GM13977 (cell line): ENCODE measurements at places on chromosomes 12 and 14.

- no peak for DNase-seq
Measured at GRCh38 chr12:104714369-104714768, 243.7 kb downstream of the SLC41A2 start.

DNA sequence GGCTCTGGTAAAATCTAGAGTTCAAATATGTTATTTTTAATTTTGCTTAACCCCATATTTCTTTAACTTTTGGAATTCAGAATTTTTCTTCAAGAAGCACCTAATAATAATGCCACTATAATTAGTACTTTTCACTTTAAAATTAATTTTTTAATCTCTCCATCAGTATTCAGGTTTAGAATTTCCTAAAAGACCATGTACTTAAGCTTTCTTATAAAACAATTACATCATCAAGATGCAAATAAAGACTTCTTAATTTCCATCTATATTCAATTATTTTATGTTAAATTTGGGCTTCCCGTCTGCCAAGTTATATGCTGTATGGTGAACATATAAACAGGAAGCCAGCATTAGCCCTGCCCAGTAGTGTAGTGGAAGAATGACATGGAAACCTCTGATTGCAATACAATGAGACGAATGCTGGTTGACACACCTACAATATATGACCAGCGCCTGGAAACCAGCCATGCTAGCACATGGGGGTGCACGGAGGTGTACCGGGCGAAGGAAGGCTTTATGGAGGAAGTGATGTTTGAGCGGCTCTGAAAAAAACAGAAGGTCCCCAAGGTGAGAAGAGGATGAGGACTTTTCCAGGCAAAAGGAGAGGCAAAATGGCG lies 82.2 kb downstream of the LLPH start:
- DNase-seq: no peak

GRCh38 chr14:90785471-90785870 lies 30.8 kb downstream of the TTC7B start:
- no peak for DNase-seq

- peak; percentile 2 for DNase-seq
Measured at GRCh38 chr12:46794593-46795190, 31.1 kb downstream of the SLC38A4 start.

GRCh38 chr14:104746934-104747481 lies 5.9 kb upstream of the SIVA1 start:
- no peak for DNase-seq

- DNase-seq: peak; percentile 12
Measured at GRCh38 chr12:18224745-18225144, 36.6 kb upstream of the PIK3C2G start.

DNA sequence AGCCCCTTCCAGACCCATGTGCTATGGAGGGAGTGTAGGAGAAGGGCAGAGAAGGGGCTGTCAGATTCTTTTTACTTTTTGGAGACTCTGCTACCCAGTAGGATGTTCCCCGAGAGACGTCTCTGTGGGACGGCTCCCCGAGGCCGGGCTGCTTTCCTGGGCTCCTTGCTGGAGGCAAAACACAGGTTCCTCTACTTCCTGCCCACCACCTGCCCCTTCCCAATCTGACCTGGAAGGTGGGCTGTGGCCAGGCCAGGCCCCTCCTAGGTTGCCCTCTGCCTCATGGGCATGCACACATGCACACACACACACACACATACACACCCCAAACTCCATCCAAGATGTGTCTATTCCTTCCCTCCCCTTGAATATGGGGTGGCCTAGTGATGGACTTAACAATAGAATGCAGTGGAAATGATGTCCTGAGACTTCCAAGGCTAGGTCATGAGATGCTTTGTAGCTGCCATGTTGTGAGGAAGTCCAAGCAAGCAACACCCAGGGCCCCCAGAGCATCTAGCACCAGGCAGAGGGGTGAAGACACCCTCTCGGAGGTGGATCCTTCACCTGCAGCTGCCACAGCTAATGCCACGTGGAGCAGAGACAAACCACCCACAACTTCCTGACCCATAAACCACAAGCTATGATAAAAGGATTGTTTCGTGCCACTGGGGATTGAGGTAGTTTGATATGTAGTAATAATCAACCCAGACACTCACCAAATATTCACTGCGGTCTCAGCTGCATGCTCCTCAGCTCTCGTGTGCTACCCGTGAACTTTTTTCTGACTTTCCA lies 1.6 kb upstream of the ASB2 start:
- DNase-seq: peak; percentile 60

DNA sequence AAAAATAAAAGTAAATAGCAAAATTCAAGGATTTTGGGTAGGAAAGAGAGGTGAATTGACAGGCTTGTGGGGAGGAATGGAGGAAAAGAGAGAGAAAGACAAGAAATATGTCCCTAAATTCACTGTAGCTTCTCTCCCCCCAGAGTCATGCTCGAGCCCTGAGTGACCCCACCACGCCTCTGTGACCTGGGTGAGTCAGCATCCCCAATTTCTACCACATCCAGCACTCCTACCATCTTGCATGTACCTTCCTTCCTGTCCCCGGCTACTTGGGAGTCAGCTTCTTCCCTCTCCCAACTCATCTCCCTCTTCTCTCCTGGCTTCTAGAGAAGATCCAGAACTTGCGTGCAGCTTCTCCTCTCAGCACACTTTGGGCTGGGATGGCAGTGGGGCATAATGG lies 9.8 kb downstream of the ZNF219 start:
- DNase-seq: no peak

GRCh38 chr14:97264516-97265230 lies 467.5 kb downstream of the VRK1 start:
- no peak for DNase-seq

GRCh38 chr14:68947802-68948201 lies 31.3 kb downstream of the ACTN1 start:
- DNase-seq: no peak

GRCh38 chr12:47813511-47814196 lies 6.0 kb downstream of the HDAC7 start:
- DNase-seq: peak; percentile 77

DNA sequence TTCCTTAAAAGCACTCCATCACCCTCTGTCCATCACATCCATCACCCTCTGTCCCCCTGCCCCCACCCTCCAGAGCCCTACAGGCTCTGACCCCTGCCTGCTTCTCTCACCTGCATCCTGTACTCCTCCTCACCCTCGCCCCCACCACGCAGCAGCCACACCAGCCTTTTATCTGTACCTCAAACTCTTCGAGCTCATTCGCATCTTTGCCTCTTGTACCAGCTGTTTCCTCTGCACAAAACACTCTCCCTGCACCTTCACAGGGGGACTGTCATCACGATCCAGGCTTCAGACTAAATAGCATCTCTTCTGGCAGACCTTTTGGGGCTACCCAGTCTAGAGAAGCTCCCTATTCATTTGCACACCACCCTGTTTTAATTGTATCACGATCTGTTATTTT lies 24.1 kb downstream of the TMEM229B start:
- no peak for DNase-seq

- no peak for DNase-seq
Measured at GRCh38 chr12:91219919-91220318, 37.3 kb upstream of the DCN start.

- DNase-seq: no peak
Measured at GRCh38 chr12:56894698-56895368, 39.4 kb downstream of the SDR9C7 start.

- DNase-seq: no peak
Measured at GRCh38 chr14:100362311-100362927, 39.3 kb downstream of the SLC25A47 start.
